Neural progenitor cell (in vitro differentiated cells): ENCODE measurements at places on chromosomes 6 and 20.

- H3K4me3 ChIP-seq = no peak overlapping the region
- H3K36me3 ChIP-seq = no peaks in the 10 kb centered on the region
- H3K4me1 ChIP-seq = peaks cover 5% of the 10 kb centered on the region
- H3K27me3 ChIP-seq = no peaks in the 10 kb centered on the region
- DNase-seq = no peak
- H3K27ac ChIP-seq = no peak overlapping the region
Observed at GRCh38 chr6:15854826-15855710, 192.2 kb upstream of the DTNBP1 start.

- no peak overlapping the region for H3K27ac ChIP-seq
- no peaks in the 10 kb centered on the region for H3K36me3 ChIP-seq
- H3K4me3 ChIP-seq = no peak overlapping the region
- peaks cover 10% of the 10 kb centered on the region for H3K4me1 ChIP-seq
- peak; percentile 86 for DNase-seq
Observed at GRCh38 chr6:43951063-43951755, 176.0 kb downstream of the MRPL14 start.

DNA sequence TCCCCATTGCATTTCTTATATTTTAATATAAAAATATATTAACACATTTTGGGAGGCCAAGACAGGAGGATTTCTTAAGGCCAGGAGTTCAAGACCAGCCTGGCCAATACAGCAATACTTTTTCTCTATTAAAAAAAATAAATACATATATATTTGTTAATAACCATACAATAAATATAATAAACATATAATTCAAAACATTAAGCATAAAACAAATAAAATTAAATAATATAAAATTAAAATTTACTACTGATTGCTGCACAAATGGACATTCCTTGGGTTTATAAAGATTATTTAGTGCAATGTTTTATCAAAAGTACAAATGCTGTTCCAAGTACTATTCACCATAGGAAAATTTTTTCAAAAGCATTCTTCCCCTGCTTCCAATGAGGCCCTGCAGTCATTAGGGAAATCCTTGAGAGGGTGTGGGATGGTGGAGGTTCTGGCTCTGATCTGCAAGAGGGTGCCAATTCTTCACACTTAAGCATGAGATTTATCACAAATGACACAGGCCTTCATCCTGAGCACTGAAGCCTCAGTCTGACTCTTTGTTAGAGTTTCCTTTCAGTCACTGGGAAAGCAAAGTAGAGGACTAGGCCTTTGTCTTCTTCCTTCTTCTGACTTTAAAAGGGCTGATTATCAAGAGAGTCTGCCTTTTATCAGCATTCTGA is 596.7 kb downstream of the EPM2A start:
- H3K36me3 ChIP-seq = no peaks in the 10 kb centered on the region
- peak overlapping the region; percentile 32 for H3K4me3 ChIP-seq
- peaks cover 25% of the 10 kb centered on the region for H3K4me1 ChIP-seq
- no peaks in the 10 kb centered on the region for H3K27me3 ChIP-seq
- H3K27ac ChIP-seq = peak overlapping the region; percentile 96
- peak; percentile 84 for DNase-seq

GRCh38 chr6:33761581-33761921 is 14.8 kb upstream of the IP6K3 start:
- no peak overlapping the region for H3K27ac ChIP-seq
- no peak for DNase-seq

GRCh38 chr6:37134396-37135191 is 35.4 kb upstream of the PIM1 start:
- no peak overlapping the region for H3K27ac ChIP-seq
- H3K27me3 ChIP-seq = no peaks in the 10 kb centered on the region
- H3K4me3 ChIP-seq = no peak overlapping the region
- H3K36me3 ChIP-seq = no peaks in the 10 kb centered on the region
